Trophoblast cell (in vitro differentiated cells and primary cell): ENCODE measurements at places on chromosomes 1 and 21.

DNA sequence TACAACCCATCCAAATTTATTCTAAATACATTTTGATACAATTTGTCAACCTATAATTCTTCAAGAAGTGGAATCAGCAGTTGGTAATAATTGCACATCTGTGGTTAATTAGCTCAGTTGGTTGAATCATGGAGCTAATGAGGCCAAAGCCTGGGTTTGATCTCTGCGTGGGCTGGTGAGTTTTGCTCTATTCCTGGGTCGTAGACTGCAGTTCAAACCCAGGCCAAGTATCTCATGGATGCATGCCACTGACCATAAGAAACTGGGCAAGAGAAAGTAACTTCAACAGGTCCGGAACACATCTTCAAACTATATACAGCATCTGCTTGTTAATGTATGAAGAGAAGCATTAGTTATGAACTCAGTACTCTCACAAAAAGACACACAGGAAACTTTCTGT lies 779.7 kb downstream of the USP25 start:
- DNase-seq, result no peak

- DNase-seq, result no peak
These were observed 1.7 kb downstream of the IKBKE start for GRCh38 chr1:206472024-206472423.

DNA sequence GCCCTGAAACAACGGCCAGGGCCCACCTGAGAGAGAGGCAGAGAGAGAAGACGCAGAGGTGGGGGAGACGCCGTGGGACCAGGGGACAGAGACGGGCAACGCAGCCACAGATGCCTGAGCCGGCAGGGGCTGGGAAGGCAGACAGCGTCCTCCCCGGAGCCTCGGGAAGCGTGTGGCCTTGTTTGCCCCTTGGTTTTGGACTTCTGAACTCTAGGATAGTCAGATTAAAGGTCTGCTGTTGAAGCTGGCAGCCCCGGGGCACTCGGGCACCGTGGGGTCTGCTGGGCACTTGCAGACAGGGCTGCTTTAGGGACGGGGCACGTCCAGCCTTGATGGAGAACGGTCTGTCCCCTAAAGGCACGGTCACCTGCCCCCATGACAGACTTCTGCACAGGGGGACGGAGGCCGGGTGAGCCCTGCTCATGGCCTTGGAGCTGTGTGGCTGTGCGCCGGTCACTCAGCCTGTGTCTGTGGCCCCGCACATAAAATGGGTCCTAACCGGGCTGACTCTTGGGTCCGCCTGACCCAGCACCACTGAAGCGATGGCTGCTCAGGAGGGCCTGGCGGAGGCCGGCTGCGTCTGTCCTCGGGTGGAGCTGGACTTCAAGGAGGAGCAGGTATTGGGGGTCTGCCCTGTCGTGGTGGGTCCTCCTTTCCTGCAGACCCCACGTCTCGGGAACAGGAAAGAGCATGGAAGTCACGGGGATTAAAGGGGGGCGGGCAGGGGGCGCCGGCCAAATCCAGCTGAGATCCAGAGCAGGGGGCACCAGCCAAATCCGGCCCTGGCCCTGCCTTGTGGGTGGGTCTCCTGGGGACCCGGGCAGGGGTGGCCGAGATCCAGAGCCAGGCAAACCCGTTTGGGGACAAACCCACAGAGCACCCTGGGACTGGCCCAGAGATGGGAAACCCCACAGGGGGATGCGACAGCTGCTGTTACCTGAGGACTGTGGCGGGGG lies 9.6 kb upstream of the RNF223 start:
- DNase-seq, result no peak

- DNase-seq, result no peak
These were observed 16.8 kb downstream of the ATF6 start for GRCh38 chr1:161782886-161783285.

DNA sequence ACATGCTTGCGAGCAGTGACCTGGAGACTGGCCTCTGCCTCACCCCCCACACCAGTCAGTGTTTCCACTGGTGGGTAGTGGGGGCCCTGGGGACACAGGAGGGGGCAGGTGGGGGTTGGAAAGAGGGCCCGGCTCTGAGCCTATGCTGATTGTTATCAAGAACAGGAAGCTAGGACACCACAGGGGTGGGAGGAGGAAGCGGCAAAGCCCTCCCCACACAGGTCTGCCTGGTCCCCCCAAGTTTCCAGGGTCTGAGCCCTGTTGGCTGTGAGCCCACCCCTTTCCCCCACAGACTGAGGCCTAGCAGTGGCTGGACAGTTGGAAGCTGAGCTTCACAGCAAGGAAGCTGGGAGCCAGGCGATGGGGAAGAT lies 1.6 kb upstream of the PTPN7 start:
- DNase-seq, result no peak

DNA sequence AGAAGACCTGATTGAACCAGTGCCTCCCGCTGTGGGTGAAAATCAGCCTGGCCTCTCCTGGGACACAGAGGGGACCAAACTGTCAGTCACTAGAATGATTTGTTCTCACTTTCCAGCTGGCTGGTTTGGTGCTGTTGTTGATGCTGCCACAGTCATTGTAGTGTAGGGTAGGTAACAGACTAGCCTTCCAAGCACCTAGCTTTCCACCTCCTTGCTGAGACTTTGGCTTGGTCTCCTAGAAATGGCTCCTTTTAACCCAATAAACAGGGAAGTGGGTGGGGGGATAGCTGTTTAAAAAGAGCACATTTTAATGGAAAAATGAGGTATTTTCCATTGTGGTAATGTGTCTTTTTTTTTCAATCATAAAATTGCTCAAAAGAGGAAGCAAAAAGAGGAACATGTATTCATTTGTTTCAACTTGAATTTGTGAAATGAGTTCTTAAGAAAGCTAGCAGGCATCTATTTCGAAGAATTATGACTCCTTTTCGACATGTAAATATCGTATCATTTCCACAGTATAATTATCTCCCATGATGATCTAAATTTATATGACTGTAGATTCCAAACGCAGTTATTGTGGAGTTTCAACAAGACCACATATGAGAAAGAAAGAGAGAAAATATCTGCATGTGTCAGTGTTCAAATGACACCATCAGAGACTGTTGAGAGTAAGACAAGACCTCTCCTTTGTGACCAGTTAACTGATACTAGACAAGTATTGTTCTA lies 190.1 kb downstream of the HLX start:
- peak; percentile 12 for DNase-seq

GRCh38 chr21:37711286-37711829 lies 204.9 kb downstream of the KCNJ6 start:
- no peak for DNase-seq

- DNase-seq, result no peak
These were observed 15.7 kb downstream of the RPTN start for GRCh38 chr1:152143150-152143887.

DNA sequence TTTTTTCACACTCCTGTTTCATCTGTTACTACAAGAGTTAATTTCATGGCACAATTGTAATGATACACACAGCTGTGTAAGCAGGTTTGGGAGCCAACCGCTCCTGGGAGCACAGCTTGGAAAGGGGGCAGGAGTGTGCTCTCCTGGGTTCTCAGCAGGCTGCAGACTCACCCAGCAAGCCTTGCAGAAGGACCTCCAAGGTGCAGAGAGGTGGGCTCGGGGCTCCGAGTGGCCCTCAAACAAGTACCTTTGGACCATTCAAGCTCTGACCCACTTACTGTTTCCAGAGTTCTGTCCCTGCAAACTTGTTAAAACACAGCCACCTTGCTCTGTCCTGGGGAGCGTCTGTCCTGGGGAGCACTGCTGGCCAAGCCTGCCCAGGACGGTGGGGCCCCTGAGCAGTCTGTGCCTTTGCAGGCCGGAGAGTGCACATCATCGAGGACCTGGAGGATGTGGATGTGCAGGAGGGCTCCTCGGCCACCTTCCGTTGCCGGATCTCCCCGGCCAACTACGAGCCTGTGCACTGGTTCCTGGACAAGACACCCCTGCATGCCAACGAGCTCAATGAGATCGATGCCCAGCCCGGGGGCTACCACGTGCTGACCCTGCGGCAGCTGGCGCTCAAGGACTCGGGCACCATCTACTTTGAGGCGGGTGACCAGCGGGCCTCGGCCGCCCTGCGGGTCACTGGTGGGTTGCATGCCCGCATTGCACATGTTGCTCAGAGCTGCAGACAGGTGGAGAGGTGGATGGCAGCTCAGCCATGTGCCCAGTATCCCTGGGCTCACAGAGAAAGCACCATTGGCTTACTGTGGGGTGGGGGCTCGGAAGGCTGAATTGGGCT lies 78.0 kb downstream of the OBSCN start:
- DNase-seq, result no peak

DNA sequence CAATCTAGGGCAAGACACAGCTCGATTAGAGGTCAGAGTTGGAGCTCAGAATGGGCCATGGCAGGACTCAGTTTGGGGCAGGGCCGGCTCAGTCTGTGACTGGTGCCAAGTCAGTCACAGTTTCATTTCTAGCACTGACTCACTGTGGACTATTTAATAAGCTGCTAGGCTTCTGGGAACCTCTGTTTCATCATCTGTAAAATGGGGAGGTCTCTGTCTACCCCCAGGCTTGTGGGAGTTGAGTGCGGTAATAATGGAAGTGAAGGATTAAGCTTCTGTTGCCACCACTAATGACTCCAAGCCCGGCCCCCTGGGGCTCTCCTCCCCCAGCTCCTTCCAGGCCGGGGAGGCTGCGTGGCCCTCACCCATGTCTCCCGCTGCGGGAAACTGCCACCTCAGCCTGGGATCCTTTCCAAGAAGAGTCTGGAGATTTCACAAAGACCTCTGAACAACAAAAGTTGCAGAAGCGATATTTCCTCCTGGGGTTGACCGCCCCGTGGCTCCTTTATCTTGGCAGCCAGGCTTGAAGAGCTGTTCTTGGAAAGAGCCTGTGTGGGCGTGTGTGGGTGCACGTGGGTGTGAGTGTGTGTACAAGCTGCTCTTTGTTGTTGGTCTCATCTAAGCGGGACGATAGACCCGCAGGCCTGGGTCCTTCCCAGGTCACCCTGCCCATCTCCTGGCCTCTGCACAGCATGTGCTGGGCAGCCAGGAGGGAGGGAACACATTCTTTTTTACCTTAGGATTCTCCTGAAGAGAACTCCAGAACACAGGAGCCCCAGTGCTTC lies 29.1 kb downstream of the KNCN start:
- DNase-seq, result no peak

- DNase-seq, result no peak
These were observed 235.5 kb downstream of the DPYD start for GRCh38 chr1:97685360-97685759.

- DNase-seq, result no peak
These were observed 41.9 kb upstream of the FCRL4 start for GRCh38 chr1:157639800-157640199.

- DNase-seq, result peak; percentile 50
These were observed 34.8 kb downstream of the CLCA1 start for GRCh38 chr1:86503406-86504136.

DNA sequence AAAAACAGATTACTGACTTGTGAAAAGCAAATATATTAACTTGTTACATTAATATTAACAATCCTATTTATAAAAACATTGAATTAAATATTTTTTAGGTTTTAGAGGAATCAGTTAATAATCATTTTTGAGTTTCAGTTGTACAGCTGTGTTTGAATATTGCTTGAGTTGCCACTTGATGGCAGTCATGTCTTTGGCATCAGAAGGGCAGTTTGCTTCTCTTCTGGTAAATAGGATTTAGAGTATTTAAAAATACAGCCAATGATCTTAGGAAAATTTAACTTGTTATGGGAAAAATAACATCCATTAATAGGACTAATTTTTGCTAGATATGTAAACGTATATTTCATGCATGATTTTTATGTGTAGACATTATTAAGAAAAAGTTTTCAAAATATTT lies 234.1 kb downstream of the NCAM2 start:
- DNase-seq, result no peak

DNA sequence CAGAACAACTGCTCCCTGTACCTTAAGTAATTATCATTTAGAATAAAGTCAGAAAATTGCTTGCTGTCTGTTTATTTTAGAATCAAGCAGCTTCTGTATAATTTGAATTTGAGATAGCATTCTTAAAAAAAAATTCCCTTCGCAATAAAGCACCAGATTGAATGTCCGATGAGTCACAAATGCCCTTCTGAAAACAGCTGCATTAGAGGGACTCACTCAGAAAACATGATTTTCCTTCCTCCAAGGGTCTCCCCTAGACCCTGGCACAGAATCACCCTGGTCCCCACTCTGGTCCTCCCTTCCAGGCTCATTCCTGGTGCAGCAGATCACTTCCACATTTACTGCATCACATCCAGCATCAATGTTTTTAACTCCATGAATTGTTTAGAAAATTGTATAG lies 471.1 kb upstream of the VAMP3 start:
- no peak for DNase-seq

- DNase-seq, result peak; percentile 70
These were observed 250.0 kb downstream of the FAF1 start for GRCh38 chr1:50710099-50710498.
